ENCODE measurements at places on chromosomes 2 and 18. TPM values are rescaled to one million over a fixed set of nuclear protein-coding genes. Genes with fewer than 3 reads are reported as not detected.

Gene DUSP19
- 6.3 TPM for total RNA-seq

GRCh38 chr18:77337604-77338003, 88.0 kb downstream of the GALR1 start:
- DNase-seq, result no peak

DNA sequence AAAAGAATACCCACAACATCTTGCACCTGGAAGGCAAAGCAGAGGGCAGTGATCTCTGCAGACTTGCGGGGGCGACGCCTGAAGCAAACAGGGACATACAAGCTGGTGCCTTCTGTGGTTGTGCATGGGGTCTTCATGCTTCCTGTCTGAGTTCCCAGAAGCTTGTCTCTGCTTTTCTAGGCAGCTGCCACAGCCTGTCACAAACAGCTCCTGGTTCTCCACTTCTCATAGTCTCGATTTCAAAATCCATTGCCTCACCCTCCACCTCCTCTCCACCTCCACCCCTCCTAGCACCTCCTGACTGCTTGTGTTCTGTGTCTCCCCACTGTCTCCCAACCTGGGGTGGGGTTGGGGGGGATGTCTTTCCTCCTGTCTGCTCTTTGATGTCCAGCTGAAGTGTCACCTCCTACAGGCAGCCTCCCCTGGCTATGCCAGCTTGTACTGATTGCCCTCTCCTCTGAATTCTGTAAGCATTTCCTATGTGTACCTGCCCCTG, 1.7 kb upstream of the PROC start:
- no peak for DNase-seq

DNA sequence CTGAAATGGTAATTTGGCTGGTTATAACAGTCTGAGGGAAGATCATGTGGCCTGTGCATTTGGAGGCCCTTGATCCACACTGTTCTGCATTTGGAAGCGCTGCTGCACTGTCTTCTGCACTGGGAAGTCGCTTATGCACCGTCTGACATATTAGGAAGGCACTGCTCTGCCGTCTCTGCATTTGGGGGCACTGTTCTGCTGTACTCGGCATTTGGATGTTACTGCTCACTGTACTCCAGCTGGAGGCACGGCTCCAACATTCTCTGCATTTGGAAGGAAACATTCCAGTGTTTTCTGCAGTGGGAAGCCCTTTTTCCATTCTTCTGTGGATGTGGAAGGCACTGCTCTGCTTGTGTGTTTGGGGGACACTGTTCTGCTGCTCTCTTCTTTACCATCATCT, 9.6 kb upstream of the PROM2 start:
- no peak for DNase-seq

DNA sequence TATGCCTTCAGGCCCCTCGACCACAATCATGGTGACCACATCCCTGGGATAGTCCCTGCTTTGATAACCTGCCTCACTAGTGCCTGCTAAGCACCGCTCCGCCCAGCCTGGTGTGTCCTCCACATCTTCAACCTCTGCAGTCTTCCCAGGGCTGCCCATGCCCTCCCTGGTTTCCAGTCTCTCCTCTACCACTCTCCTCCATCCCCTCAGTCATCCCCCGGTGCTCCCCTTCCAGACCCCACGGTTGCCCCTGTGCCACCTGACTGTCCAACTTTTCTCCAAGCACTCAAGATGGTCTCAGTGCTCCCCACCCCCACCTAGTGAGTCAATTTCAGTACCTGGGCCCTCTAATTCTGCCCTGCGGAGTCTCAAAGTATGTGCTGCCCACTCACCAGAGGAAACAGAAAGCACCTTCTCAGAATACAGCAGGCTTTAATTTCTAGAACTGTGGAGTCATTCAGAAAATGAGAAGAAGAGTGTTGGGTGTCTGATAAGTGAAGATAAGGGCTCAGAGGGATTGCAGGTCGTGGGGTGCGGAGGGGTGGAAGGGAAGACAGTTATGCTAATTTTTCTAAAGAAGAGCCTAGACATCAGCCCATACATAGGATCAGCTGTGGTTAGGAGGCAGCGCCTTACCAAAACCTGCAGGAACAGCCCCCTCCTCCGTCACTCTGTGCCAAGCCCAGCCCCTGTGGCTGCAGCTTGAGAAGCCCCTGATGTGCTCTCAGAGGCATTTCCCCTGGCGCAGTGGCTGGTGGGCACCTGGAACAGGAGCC, 53.6 kb upstream of the CAB39 start:
- no peak for DNase-seq

GRCh38 chr18:57748770-57749603, 54.1 kb downstream of the ATP8B1 start:
- DNase-seq, result no peak
